ENCODE measurements at places on chromosomes 12 and 14.

GRCh38 chr14:67411370-67411769 lies 595 bp downstream of the PLEK2 start:
- DNase-seq, result no peak

DNA sequence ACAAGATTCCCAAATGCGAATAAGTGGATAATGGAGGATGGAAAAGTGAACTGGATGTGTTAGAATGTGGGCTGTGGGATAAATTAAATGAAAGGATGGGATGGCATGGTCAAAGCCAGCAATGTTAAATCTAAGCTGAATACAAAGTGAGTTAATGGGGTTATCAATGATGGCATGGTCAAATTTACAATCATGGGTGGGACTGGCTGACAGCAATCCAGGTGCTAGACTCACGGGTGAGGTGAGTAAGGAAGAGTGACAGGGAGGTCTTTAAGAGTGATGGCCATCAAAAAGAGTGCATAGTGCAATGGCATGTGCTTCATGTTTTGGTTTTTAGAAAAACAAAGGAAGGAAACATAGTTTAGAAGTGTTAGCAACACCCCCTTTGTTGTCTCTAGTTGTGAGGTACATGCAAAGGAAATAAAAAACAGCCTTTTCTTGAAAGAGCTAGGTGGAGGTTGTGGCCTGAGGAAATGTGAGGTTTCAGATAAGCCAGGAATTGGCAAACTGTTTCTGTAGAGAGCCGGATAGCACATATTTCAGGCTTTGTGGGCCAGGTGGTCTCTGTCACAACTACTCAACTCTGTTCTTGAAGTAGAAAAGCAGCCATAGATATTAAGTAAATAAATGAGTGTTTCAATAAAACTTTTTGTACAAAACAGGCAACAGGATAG lies 328.7 kb downstream of the RPL10L start:
- DNase-seq, result peak; percentile 8

GRCh38 chr14:89027097-89027740 lies 202.8 kb downstream of the TTC8 start:
- DNase-seq, result peak; percentile 68

DNA sequence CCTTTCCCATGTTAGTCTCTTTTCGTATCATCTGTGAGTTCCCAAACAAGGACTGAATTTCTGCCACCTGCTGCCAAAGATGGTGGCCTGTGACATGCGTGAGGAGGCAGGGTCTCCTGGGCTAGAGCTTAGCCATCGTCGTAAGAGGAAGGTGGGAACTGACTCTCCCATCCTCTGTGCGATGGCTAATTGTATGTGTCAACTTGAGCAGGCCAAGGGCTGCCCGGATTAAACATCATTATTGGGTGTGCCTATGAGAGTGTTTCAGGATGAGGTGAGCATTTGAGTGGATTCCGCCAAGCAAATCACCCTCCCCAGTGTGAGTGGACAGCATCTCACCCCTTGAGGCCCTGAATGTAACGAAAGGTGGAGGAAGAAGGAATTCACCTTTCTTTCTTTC lies 220.7 kb upstream of the DIO3 start:
- no peak for DNase-seq

GRCh38 chr14:66568220-66568619 lies 60.3 kb downstream of the GPHN start:
- DNase-seq, result no peak

GRCh38 chr12:1838205-1838993 lies 18.0 kb downstream of the LRTM2 start:
- DNase-seq, result no peak

GRCh38 chr14:105499256-105500035 lies 8.4 kb downstream of the TEDC1 start:
- peak; percentile 58 for DNase-seq

DNA sequence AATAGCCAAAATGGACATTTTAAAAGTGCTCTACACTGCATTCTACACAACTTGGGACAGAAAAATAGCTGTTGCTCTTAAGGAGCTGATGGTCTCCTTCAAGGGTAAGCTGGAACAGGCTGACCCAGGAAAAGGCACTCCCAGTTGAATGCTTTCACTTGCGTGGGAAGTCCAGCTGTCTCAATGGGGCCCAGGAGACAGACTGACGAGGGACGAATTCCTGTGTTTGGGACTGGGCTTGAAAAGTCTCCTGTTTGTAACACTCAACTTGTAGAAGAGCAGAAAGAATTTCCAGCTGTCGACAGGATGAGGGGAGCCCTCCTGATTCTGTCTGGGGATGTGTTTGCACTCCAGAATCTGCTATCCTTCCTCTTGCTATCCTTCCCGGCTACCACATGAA lies 180.8 kb downstream of the ZFP36L1 start:
- DNase-seq, result peak; percentile 89

- DNase-seq, result no peak
These were observed 423.3 kb upstream of the GARIN6 start for GRCh38 chr12:99224237-99224636.

- DNase-seq, result no peak
These were observed 67.0 kb upstream of the ARHGAP5 start for GRCh38 chr14:32009976-32010581.

- DNase-seq, result no peak
These were observed 51.3 kb upstream of the KCNA1 start for GRCh38 chr12:4858386-4858785.

All from muscle of leg (tissue), 16 donors.